ENCODE measurements at places on chromosomes 3 and 15. TPM values are rescaled to one million over a fixed set of nuclear protein-coding genes. Genes with fewer than 3 reads are reported as not detected.

DNA sequence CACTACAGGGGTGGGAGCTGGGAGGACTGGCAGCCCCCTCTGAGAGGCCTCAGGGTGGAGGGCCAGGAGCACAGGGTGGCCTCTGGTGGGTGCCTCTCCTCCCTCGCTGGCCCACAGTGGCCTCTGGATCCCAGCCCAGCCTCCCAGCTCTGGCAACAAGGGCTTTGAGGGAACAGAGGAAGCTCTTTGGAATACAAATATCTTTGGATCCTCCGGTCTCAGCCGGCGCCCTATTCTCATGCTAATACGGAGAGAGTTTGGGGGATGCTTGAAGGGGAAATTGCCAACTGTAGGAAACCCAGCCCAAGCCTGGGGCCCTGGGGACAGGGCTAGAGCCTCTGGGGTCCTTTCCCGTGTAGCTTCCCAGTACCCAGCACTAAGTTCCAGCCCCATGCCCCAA lies 33.4 kb upstream of the INSYN1 start:
- no peak for DNase-seq

DNA sequence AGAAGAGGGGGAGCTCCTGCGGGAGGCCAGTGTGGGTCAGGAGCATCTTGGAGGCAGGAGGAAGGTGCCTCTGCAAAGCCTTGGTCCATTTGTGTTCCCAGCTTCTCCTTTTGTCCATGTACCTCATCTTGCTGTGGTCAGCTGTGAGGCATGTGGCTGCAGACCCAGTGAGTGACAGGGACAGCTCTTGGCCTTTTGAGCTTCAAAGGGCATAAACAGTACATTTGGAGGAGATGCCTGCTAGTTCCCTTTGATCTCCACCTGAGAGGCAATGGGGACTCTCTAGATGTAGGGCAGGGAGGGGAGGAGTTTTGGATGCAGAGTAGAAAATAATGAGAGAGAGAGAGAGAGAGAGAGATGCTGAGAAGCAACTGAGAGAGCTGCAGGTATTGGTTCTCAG lies 270.0 kb downstream of the TLE3 start:
- DNase-seq: no peak

FOXB1 gene
- total RNA-seq: not detected

- DNase-seq: no peak
Observed at GRCh38 chr3:191368755-191369615, 38.7 kb upstream of the UTS2B start.

GRCh38 chr3:69872783-69873378 lies 126.7 kb upstream of the SAMMSON start:
- peak; percentile 50 for DNase-seq

- DNase-seq: no peak
Observed at GRCh38 chr3:152269831-152270734, 1.4 kb downstream of the MBNL1 start.

- DNase-seq: peak; percentile 60
Observed at GRCh38 chr3:153173758-153174516, 11.9 kb downstream of the RAP2B start.

DNA sequence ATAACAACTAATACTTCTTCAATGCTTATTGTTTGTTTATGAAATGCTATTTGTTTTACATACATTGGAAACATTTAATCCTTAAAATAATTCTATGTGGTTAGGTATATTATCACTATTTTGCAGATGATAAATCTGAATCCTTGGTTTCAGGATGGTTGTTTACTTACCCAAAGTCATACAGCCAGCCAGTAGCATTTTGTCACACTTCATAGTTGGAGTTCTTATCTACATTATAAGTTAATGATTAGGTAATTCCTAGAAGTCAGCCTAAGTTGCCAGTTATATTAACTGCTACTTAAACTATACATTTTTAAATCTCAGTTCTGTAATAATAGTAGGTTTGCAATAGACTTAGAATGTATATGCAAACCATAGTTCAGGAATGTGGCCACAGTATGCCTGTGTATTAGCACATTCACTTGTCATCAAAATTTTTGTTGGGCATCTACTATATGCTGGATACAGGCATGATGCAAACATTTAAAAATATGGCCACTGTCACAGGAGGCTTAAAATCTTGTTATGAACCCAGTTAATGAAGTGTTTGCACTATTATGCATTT lies 187.9 kb downstream of the UBE2E2 start:
- no peak for DNase-seq

SLC27A2 gene
- total RNA-seq: 0.66 TPM

DNA sequence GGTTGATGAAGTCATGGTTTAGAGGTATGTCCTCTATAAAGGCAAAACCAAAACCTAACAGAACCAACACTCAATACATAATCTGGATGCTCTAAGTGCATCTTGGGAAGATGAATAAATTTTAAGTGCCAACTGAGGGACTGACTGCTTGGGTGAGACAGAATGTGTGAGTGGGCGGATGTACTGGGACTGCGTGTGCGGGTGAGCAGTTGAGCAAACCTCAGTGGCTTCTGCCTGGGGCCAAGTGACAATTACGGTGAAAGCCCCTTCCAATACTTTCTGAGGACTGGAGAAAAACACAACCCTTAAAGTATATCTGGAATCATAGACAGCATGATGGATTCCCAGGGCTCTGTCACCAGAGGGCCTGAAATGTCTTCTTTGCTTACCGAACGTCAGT lies 80.1 kb upstream of the FEZF2 start:
- no peak for DNase-seq

GATM gene
- 0.17 TPM for total RNA-seq

GRCh38 chr15:35173444-35174118 lies 88.5 kb upstream of the NANOGP8 start:
- DNase-seq: peak; percentile 68

DNA sequence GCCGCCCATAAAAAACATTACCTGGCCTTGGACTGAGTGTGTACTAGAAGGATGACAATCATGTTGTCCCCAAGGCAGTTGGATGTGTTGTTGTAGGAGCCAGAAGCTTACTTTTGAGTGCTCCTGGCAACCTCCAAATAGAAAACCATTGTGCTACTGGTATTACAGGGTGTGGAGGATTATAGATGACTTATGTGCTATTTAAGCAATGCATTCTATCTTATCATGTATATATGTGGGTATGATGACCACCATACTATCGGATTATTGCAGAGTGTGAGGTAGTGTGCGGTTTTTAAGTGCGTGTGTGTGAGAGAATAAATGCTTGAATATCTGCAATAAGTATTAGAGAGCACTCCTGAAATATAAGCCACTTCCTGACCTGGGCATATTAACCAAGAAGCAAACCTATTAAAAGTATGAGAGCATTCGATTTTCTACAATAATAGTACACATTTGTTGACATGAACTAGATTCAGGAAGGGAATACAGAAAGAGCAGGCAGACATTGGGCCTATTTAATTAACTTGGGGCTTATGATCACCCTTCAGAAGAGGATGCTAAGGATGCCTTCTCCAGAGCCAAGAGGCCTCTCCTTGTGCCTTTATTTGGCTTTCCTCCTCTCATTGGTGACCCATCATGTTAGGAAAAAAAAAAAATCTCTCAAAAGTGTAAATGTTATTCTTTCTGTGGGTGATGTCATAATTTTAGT lies 11.7 kb upstream of the MBNL1 start:
- no peak for DNase-seq

GRCh38 chr3:29280404-29281093 lies at the start of gene RBMS3:
Gene RBMS3 (plus strand): TSS chr3:29281071.
- DNase-seq: peak; percentile 97

HEXA gene
- 80.3 TPM for total RNA-seq

DNA sequence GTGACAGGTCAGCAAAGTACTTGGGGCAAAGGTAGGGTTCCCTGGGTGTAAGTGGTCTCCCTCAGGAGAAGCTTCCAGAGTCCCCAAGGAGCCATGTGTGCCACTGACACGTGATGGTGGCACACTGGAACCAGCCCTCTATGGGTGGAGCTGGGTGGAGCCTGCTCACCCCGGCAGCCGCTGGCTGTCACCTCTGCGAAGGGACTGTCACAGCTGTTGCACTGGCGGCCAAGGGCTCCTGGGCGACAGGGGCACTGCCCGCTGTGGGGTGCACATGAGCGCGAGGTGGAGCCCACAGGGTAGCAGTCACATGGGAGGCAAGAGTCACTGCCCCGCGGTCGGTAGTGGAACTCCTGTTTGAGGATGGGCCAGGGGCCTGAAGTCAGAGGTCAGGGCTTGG lies 12.0 kb downstream of the CELSR3 start:
- DNase-seq: no peak

C3orf22 gene
- total RNA-seq: not detected

DNA sequence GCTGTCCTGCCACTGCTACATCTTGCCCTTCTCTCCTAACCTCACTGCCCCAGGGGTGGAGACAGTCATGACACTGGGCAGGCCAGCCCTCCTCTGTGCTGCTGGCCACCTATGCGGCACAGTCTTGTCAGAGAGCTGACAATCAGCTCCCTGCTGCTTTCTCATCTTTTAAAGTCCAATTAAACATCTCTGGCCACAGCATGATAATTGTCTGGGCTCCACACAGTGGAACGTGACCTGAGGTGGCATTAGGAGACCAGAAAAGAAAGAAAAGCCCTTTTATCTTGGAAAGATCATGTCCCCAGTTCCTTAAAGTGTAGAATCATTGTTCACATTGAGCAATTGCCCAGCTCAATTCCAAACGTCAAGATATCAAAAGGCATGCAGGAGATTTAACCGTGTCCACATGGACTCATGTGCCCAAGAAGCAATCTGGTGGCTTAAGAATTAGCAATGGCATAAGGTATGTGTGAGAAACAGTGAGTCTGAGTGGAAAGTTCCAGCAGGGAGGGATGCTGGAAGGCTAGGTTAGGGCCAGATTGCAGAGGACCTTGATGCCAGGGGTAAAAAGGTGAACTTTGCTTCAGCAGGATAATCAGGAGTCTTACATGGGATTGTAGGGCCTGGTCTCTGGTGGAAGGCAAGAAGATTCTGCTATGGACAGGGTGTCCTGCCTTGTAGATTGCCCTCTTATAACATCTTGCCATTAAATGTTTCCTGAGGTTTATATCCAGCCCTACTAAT lies 15.3 kb upstream of the CACNA1D start:
- no peak for DNase-seq

DNA sequence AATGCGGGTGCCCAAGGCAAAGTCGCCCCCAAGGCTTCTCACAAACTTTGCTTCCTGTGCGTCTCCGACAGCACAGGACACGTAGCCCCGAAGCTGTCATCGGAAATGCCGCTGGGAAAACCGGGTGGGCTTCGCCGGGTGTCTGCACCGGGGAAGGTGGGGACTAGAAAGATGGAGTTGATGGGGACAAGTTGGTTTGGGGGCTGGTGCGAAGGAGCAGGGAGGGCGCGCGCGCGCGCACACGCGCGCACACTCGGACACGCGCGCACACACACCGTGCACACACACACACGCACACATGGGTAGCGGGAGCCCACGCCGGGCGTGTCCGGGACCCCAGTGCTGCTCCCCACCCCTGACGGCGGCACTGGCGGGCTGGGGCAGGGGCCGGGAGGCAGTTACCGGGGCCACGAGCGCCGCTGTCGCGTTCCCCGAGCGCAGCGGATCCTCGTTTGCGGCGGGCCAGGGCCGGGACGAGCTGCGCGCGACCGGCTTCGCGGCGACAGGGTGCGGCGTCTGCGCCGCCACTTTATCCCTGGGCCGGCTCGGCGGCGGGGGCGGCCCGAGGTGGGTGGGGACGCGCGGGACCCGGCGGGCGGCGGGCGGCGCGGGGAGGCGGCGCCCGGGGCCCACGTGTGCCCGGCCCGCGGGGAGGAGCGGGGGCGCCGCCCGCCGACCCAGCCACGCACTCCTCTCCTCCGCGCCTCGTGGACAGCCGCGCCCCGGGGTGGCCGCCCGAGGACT lies 539 bp upstream of the MGLL start:
- DNase-seq: peak; percentile 35

DNA sequence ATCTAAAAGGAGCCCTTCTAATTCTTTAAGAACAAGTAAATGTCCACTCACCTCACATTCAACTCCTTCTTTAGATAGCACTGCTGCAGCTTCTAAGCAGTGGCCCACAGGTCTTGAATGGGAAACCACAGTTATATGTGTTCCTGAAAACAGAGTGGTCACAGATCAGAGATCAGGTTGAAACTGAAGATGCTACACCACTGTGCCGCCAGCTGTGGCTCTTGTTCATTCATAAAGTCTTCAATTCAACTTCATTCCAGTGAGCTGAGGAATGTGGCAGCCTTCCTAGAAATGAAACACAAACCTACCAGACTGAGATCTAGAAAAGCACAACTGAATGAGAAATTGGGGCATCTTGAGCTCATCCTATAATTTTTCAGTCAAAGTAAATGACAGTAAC lies 4.0 kb downstream of the PDHB start:
- peak; percentile 22 for DNase-seq

DNA sequence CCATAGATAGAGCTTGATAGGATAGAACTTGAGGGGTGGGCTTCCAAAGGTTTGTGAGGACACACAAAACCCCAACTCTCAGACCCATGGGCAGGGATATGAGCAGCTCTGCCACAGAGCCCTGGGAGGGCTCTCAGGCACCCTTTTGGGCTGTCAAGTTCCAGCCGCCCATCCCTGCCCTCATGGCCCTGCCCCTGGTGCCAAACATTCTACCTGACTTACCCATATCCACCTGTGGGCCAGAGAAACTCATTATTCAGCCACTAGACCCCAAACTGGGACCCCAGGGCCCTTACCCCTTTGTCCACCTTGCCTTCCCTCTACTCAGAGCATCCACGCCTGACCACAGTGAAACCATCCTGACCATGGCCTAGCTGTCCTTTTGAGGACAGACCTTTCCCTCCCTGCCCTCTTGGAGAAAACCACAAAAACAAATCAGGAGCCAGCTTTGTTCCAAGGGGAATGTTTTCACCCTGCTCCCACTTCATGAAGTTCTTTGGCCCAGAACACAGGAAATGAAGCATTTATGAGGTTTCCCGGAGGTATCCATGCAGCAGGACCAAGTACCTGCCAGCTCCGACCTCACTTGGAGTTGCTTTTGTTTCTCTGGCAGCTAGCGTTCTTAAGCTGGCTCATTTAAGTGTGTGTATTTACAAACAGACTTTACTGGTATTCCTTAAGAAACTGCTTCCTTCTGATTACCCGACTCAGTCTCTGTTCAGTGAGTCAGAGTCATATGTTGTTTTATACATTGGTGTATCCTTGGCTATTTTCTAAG lies 34.2 kb upstream of the GALNT15 start:
- DNase-seq: peak; percentile 83

DNA sequence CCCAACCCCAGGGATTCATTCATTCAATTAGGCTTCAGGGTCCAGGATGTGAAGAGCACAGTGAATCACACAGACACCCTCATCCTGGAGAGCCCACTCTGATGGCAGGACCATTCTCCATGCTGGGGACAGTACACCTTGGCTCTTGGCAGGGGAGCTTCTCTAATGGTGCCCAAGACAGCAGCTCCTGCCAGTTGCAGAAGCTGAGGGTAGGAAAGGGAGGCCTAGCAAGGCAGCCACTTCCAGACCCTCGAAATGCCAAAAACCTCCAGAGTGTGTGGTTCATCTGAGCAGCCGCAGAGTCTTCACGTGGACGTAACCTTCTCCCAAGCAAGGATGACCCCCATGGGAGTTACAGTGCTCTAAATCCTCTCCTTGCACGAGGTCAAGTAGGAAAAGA lies 186.2 kb downstream of the XXYLT1 start:
- no peak for DNase-seq

DNA sequence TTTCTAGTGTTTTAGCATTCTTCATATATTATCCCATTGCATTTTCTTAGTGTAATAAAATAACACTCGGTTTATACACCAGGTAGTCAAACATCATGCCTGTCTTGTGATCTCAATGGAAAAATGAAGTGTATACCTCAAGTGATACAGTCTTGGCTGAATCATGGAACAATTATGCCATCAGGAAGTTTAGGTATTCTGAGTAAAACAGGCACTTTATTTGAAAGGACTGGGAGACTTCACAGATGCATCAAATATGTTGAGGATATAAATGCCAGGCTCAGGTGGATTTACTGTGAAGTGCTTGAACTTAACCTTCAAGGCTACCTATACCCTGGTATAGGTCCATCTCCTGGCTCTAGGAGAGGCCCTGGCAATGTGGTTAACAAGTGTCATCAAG lies 8.5 kb downstream of the TGFBR2 start:
- DNase-seq: peak; percentile 68

Data from fibroblast of lung (primary cell).